Activated CD4-positive, alpha-beta memory T cell treated with anti-CD3 and anti-CD28 coated beads for 36 hours (primary cell): ENCODE measurements at places on chromosomes 3 and 15. TPM values are rescaled to one million over a fixed set of nuclear protein-coding genes. Genes with fewer than 3 reads are reported as not detected.

Gene CCR9
- total RNA-seq: not detected

Gene ARPC4
- 237 TPM for total RNA-seq

Gene HIGD2B
- total RNA-seq: 0.27 TPM

Gene AP3B2
- not detected for total RNA-seq

Gene GOLGA6L6
- not detected for total RNA-seq

Gene SLTM
- total RNA-seq: 79.2 TPM

Gene P4HTM
- total RNA-seq: 32.8 TPM

Gene TRH
- not detected for total RNA-seq

Gene PPP1R14D
- total RNA-seq: not detected

Gene IMPG2
- total RNA-seq: 0.10 TPM

Gene KCNMB2
- not detected for total RNA-seq

Gene PGBD4
- total RNA-seq: 2.0 TPM

Gene SLC35G2
- total RNA-seq: 2.9 TPM

Gene PRRT3
- total RNA-seq: 7.8 TPM

Gene TM4SF4
- total RNA-seq: not detected

Gene MYRIP
- not detected for total RNA-seq

Gene TTLL13
- total RNA-seq: 0.73 TPM

Gene MUC4
- total RNA-seq: 0.15 TPM

Gene PSTPIP1
- total RNA-seq: 155 TPM

Gene SNX33
- 3.2 TPM for total RNA-seq

Gene TAGLN3
- 0.78 TPM for total RNA-seq

Gene SPATA12
- total RNA-seq: not detected

Gene CCDC54
- not detected for total RNA-seq

Gene MORC1
- total RNA-seq: not detected

Gene ZPLD1
- not detected for total RNA-seq

Gene ATP10A
- 17.2 TPM for total RNA-seq

Gene CFAP100
- not detected for total RNA-seq

Gene CILP
- total RNA-seq: 0.05 TPM

Gene STIMATE
- 18.3 TPM for total RNA-seq

Gene XPC
- 31.6 TPM for total RNA-seq

Gene P2RY14
- 0.26 TPM for total RNA-seq

Gene RARRES1
- not detected for total RNA-seq

Gene GOLGA8R
- total RNA-seq: 0.56 TPM

Gene SCG5
- total RNA-seq: 2.2 TPM

Gene RAD54L2
- total RNA-seq: 27.6 TPM

Gene TPRG1
- 11.4 TPM for total RNA-seq

Gene C3orf22
- total RNA-seq: not detected
